NCI-H187 (cell line): ENCODE measurements at places on chromosomes 7 and 10.
A peak's percentile ranks its signal among the peaks of the same experiment; 100 is the strongest.

- DNase-seq, result no peak
Measured at GRCh38 chr7:150450491-150451001, at the start of gene GIMAP8. Gene GIMAP8, plus strand, starts transcription at chr7:150450630. Its CDS starts 16,069 bp downstream, at chr7:150466699.

DNA sequence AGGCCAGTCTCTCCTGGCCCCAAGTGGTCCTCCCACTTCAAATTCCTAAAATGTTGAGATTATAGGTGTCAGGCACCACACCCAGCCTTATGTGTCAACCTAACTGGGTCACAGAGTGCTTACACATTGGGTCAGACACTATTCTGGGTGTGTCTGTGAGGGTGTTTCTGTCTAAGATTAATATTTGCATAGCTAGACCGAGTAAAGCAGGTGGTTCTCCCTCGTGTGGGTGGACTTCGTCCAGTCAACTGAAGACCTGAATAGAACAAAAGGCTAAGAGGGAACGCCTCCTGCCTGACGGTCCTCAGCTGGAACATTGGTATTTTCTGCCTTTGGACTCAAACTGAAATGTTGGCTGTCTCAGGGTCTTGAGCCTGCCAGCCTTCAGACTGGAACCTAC is 11.5 kb downstream of the PPIF start:
- no peak for DNase-seq

GRCh38 chr7:56007891-56008290 is 43.4 kb downstream of the PSPH start:
- DNase-seq, result no peak

- DNase-seq, result peak; percentile 96
Measured at GRCh38 chr7:121313793-121314676, 14.8 kb upstream of the WNT16 start.

DNA sequence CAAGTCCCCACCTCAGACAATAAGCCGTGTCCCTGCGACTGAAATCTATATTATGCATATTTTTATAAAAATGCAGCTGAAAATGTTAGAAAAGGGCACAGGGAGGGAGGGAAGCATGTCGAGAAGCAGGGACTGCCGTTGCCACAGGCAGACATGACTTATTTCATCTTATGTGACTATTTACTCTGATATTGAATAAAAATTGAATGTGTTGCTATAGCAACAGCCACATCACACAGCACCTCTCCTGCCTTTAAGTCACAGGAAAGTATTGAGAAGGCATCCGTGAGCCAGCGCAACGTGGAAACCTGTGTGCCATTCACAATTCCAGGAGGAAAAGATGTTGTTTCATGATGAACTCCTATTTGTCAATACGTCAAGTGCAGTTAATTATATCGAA is 549.5 kb downstream of the DNAJB6 start:
- no peak for DNase-seq

DNA sequence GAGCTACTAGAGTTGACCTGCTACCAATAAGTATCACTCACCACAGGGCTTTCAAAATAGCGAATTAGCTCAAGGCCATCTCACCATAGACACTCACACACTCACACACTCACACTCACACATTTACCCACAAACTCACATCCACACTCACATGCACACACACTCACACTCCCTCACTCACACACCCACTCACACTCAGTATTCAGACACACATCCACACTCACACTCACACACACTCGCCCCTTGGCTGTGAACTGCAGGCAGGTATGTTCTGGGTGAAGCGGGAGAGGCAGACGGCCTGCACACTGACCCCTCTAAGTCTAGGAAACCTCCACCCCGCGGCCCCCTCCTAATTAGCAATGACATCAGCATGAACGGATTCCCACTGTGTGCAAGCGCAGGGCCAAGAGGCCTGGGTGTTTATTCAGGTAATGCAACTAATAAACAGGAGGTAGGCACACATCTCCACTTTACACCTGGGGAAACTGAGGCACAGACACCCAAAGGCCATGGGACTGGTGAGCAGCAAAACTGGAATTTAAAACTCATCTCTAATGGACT is 94.6 kb downstream of the ADARB2 start:
- DNase-seq, result no peak

DNA sequence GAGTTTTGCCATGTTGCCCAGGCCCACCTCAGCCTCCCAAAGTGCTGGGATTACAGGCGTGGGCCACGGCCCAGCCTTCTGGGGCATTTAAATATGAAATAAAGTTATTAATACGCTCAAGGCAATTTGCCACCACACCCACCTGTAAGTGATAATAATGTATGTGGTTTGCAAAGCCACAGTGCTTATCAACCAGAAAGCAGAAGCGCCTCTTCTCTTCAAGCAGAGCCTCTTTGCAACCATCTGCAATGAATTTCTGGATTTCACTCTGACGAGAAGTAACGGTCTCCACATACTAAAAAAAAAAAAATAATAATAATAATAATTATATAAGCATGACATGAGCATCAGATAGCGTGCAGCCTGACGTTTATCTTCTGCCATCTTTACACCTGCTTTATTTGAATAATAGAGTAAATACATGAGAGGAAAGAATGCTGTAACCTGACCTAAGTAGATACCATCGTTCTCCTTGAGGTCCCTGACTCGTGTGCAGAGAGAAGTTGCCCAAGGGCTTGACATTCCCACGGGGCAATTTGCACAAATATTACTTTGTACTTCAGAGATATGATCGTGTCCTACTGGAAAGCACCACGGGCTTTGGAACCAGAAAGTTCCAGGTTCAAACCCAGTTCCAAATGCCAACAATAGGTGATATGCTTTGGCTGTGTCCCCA is 34.0 kb downstream of the BRI3 start:
- no peak for DNase-seq

- DNase-seq, result no peak
Measured at GRCh38 chr7:33645104-33645503, 260.2 kb upstream of the BMPER start.

- no peak for DNase-seq
Measured at GRCh38 chr7:602341-603141, 82.9 kb upstream of the PDGFA start.
